ENCODE measurements at places on chromosomes 4 and X.

- DNase-seq: no peak
Measured at GRCh38 chr4:87003266-87003665, 68.5 kb downstream of the AFF1 start.

DNA sequence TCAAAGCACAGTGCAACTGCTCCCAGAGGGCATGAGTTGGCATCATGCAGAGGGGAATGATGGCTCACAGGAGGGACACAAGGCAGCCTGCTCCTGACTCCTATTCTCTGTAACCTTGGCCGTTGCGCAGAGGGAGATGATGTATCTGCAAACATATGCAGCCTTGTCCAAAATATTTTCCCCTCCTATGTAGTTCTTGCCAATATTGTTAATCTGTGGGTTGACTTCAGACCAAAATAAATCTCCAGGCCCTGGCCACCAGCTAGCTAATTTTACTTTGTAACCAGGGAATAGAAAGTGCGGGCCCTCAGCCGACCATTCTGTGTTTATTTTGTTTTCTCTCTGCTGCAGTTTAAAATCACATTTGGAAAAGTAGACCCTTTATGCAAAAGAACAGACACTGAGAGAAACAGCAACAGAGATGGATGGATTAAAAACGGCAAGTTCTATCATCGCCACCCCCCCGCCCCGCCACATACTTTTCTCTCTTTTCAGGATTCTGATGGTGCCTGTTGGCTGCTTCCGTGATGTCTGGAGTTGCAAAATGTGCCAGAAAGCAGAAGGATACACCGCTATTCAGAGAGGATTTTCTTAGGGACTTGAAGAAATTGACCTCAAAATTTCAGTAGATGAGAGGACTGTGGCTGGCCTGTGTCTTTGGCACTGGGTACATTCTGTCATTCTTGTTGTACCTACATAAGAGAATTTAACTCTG is 185.3 kb upstream of the BCOR start:
- no peak for DNase-seq

DNA sequence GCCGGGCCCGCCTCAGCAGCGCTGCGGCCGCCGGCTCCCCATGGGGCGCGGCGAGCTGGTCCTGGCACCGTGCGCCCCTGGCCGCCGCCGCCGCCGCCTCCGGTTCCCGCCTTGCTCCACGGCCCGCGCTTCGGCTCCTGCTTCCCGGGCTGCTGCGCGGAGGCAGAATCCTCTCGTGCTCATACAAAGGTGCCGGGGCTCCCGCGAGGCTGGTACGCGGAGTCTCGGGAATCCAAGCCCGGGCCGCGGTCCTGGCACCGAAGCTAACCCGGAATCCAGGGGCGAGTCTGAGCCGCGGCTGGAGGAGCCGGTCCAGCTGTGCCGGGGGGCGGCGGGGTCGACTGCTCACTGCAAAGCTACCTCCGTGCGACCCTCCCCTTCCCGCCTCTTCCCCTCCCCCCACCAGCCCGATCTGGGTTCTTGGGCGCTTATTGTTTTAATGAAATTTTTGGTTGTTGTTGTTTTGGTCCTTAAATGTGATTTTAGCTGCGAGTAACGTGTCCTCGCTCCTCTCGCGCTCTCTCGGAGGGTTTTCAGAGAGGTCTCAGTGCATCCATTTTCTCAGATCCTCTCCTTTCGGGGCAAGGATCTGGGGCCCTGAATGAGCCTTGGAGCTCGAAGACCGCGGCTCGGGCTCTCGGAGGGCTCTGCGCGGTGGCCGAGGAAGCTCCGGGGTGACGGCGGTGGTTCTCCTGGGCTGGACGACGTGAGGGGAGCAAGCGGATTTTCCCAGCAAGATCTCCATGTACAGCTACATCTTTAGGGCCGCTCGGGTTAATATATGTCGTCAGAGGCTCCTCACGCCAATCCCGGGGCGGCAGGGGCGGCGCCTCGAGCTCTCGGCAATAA is at the start of gene HAND2:
Gene HAND2, minus strand, starts transcription at position 753 of the 849 bp plus-strand sequence. CDS start 940 bp downstream, outside the sequence.
- no peak for DNase-seq

- no peak for DNase-seq
Measured at GRCh38 chr4:4320528-4320927, 30.5 kb downstream of the ZBTB49 start.
